ENCODE measurements at places on chromosomes 3 and 15.

DNA sequence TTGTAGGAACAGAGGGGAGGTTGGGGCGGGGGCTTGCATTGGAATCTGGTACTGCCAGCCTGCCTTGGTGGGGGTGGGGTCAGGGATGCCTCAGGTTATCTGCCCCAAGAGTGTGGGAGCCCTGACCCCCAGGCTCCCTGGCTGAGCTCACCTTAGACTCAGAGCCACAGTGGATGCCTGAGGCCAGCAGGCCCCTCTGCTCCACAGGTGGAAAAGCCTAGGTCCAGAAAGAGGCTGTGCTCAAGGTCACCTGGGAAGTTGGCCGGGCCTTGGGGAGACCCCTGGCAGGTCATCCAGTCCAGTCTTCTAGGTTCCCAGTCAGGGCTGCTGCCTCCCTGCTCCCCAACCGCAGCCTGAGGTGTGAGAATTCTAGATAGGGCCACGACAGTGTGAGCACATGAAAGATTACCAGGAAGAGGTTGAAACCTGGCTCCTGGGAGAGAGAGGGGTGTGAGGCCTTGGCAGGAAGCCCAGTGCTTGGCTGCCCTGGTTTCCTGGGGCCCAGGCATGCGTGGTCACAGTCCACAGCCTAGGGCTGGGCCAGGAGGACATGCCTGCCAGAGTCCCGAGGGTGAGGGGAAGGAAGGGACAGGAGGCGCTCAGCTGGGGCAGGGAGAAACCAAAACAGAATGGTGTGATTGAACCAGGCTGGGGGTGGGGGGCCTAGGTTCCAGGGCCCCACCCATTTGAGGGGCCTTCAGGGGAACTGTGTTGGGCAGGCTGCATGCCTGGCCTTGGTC lies 4.9 kb downstream of the HDAC11 start:
- peak; percentile 23 for DNase-seq

DNA sequence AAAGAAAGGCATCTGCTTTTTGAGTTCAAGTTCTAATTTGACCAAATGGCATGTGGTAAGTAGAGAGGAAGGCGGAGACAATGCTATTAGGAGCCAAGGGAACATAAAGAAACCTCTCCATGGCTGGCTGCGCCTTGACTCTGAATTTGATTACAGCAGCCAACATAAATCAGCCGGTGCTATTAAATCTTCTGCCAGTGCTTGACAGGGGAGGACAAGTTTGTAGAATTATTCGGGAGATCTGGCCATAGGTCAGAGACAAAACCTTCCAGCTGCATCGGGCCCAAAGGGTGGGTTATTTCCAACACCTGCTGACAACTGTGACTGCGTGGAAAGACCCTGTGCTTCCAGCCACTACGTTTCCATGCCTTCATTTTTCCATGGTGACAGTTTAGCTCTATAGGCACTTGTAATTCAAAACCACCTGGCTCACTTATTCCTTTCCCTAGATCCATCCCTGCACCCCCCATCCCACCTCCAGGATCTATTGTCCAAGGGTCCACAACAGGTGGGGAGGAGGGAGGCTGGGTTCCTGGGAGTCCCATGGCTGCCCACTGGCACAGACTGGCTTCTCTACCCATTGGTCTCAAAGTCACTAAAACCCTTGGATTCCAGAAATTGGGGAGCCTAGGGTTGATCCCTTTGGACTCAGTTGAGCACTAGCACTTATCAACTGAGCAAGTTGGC lies 15.9 kb downstream of the COLQ start:
- DNase-seq: no peak

GRCh38 chr15:60049948-60050347 lies 45.8 kb downstream of the FOXB1 start:
- no peak for DNase-seq

DNA sequence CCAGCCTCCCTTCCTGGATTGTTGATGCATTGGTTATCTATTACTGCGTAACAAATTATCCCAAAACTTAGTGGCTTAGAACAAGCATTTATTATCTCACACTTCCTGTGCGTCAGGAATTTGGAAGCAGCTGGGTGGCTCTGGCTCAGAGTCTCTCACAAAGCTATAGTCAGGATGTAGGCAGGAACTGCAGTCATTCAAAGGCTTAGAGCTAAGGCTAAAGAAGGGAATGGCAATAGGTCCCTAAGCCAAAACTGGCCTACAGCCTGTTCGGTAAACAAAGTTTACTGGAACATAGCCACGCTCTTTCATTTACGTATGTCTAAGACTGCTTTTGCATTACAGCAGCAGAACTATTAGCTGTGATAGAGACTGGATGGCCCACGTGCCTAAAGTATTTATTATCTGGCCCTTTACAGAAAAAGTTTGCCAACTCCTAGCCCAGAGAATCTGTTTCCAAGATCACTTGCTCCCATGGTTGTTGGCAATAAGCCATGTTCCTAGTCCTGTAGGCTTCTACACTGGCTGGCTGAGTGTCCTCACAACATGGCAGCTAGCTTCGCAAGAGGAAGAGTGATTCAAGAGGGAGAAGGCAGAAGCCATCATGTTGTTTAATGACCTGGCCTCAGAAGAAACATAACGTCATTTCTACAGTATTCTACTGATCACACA lies 132.4 kb downstream of the SNRK start:
- no peak for DNase-seq

DNA sequence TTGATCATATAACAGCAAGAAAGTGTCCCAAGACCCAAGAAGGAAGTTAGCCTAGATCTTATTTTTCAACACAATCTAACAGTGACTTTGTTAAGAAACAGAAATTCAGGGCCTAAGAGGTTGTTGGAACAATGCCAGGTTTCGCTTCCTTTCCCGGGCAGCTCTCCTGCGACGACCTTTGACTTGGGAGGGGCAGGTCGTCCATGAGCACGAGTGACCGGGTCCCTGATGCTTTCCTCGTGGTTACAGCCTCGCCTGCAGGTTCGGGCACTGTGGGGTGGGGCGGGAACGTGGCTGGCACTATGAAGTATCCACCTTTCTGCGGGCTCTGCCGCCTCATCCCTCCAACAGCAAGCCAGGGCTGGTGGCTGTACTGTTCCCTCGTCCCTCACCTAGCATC lies 90.1 kb upstream of the RGMA start:
- DNase-seq: no peak

GRCh38 chr3:32996048-32996754 lies 44.8 kb downstream of the CCR4 start:
- no peak for DNase-seq

DNA sequence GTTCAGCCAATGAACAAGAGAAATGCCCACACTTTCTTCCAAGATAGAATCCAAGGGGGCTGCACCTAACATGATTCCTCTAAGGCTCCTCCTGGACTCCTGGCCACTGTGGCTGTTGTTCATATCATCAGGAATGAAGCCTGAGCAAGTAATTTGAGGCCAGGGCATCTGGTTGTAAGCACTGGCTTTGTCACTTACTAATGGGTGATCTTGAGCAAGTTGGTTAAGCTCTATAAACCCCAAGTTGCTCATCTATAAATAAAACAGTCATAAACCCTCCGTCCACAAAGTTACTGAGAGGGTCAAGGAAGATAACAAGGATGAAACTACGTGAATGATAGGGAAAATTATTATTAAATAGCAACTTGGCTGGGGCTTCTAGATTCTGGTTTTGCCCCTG lies 58.3 kb downstream of the CDC25A start:
- no peak for DNase-seq

GRCh38 chr3:53153980-53154379 lies 7.0 kb upstream of the PRKCD start:
- DNase-seq: no peak

GRCh38 chr15:57705746-57706404 lies 639 bp upstream of the POLR2M start:
- no peak for DNase-seq

DNA sequence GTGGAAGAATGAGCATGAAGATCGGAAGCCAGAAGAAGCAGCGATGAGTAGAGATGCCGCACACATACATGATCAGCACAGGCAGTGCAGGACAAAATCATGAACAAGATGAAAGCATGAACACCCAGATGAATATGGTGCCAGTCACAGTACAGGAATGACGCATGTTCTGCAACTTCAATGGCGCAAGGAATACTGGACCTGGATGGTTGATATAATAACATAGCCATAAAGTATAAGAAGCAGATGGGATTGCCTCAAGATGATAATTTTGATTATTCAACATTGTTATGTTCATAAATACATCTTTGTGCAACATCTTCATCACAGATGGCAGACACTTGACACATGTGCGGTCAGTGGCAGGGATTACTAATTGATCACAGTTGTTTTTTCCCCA lies 59.7 kb upstream of the SLCO3A1 start:
- no peak for DNase-seq

Data from CD4-positive, alpha-beta T cell treated with Interleukin-15 for 4 hours (primary cell).